ENCODE measurements at places on chromosomes 6 and 20.

DNA sequence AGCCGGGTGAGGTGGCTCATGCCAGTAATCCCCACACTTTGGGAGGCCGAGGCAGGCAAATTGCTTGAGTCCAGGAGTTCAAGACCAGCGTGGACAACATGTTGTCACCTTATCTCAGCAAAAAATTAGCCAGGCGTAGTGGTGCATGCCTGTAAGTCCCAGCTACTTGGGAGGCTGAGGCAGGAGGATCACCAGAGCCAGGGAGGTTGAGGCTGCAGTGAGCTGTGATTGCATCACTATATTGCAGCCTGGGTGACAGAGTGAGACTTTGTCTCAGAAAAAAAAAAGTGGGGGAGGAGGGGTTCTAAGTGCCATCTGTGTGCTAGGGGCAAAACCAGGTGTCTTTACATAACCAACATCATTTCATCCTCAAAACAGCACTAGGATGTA lies 48.3 kb downstream of the CDK5RAP1 start:
- no peak for DNase-seq

GRCh38 chr6:47254906-47255305 lies 54.8 kb downstream of the TNFRSF21 start:
- no peak for DNase-seq

GRCh38 chr20:59434960-59435359 lies 134.5 kb downstream of the EDN3 start:
- no peak for DNase-seq

DNA sequence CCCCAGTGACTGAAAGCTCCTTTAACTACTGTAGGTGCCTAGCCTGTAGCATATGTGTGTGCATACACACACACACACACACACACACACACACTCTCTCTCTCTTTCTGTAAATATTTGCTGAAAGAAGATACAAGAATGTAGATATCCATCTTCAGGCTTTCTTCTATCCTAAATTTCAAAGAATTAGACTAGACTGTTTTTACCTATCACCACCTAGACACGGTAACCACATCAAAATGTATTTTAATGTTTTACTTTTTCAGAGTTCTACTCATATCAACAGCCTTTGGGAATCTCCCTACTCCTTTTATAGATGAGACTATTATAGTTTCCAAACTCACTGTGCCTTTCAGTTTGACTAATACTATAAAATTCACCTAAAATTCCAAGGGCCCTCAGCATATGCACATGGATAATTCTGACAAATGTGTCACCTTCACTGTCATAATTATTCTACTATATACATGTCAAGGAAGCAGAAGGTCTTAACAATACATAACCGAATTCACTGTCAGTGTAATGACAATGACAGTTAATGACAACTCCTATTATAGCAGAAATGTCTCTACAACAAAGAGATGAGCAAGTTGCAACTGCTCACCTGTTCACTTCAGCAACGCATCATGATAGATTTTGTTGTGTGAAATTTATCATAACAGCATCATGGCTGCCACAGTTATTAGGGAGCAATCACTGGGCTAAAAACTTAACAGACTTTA lies 236.5 kb downstream of the GMPR start:
- peak; percentile 51 for DNase-seq

Data from activated CD4-positive, alpha-beta T cell treated with anti-CD3 and anti-CD28 coated beads, Interleukin-10, Interleukin-2, amounts not matched to agents 100 ng/mL and 50 ng/mL, durations not matched to agents 16 hours and 8 hours (primary cell).